ENCODE measurements at places on chromosomes 5 and 9.

DNA sequence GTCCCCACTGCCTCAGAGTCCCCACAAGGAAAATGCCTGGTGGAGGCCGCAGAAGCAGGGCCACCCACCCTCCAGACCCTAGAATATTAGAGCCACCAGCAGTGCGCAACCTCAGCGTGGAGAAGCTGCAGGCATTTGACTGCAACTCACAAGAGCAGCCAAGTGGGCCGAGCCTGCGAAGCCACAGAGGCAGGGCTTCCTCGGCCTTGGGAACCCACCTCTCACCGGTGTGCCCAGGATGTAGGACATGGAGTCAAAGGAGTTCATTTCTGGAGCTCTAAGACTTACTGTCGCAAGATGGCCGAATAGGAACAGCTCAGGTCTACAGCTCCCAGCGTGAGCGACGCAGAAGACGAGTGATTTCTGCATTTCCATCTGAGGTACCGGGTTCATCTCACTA, 397.9 kb upstream of the PIK3R1 start:
- DNase-seq = no peak

DNA sequence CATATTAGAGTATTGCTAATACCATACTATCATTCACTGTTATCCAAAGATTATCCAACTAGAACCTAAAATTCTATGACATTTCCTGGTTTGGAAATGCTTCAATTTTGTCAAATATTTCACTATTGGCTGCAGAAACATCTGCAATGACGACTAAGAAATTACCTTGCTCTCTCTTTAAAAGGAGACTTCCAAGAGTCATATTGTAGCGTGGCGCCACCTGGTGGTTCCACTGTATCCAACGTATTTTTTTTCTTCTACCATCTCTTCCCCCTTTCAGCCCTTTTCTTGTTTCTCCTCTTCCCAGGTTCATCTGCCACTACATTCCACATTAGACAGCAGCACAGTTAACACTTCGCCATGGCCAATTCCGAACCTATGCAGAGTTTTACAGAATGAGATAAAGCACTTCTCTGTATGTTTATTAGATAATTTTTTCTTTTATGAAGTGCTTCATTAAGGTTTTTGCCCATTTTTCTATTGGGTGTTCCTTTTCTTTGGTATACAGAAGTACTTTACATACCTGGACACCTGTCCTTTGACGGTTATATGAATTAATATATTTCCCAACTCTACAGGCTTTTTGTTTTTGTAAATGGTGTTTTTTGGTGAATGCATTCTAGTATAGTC, 153.5 kb downstream of the CDC42SE2 start:
- DNase-seq = peak; percentile 12

GRCh38 chr5:6714226-6715041, 1.2 kb downstream of the TENT4A start:
- DNase-seq = no peak

DNA sequence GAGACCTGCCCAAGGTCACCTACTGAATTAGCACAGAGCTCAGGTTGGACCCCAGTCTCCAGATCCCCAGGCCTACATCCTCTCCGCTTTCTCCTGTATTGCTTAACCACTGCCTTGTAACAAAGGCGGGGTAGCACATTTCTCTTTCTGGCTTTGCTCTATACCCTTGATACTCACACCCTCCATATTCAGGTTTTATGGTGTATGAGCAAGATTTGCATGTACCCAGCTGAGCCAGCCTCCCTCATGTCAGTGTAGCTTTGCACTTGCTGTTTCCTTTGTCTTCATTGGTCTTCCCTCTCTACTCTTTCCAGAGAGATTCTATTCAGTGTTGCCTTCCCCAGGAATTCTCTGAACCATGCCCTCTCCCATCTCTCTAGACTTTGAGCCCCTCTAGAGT, 19.6 kb upstream of the ZCCHC7 start:
- no peak for DNase-seq

- no peak for DNase-seq
Observed at GRCh38 chr5:83145241-83145640, 67.9 kb downstream of the XRCC4 start.

Data from NCI-H1436 treated with DMSO at 0.1 percent for 48 hours (cell line).